ENCODE measurements at places on chromosomes 7 and 10. TPM values are rescaled to one million over a fixed set of nuclear protein-coding genes. Genes with fewer than 3 reads are reported as not detected.

GRCh38 chr7:140260352-140261104 is 83.7 kb upstream of the KDM7A start:
- no peak for DNase-seq

Gene HKDC1
- total RNA-seq, result 4.0 TPM

Gene RSU1
- total RNA-seq, result 95.4 TPM

GRCh38 chr7:79723833-79724618 is 270.6 kb upstream of the MAGI2 start:
- no peak for DNase-seq
